ENCODE measurements at places on chromosomes 5 and 9. TPM values are rescaled to one million over a fixed set of nuclear protein-coding genes. Genes with fewer than 3 reads are reported as not detected.

PCDHGA4 gene
- total RNA-seq: not detected

SPINK13 gene
- not detected for total RNA-seq

SEPTIN8 gene
- total RNA-seq: 39.0 TPM

- DNase-seq: no peak
Measured at GRCh38 chr9:128714586-128715435, 9.1 kb downstream of the ZDHHC12 start.

DNA sequence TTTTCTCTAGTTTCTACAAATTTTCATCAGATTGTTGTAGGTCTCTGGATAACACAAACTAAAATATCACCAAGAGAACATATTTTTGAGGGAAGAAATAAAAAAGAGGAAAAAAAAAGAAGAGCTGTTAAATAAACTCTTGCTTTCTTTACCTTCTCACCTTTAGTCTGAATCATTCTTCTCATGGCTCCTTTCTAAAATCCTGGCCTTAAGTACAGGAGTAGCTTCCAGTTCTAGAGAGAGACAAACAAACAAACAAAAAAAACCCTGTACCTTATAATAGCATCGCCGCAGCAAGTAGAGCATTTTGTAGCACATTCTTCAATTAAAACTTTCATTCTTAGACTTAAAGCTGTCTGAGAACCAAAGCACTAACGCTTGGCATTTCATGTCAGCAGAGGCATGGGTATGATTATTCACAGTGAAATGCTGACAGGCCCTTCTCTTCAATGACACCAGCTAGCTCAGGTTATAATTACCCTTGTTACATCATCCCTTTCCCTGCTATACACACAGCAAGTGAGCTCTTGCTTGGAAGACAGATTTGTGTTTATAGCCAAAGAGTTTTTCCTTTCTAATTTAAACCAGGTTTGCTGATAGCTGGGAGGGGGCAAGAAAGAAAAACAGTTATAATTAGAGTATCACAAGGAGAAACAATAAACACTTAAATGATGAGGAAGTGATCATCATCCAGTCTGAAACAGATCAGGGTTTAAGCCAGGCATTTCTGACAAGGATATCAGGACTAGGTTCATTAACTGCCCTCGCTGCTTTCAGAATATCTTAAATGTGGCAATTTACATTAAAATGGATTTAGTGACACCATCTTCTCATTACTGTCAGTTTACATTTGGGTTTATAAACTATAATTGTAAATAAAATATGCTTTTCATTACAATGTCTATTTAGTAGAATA, 510.9 kb upstream of the ZNF608 start:
- DNase-seq: no peak

DNA sequence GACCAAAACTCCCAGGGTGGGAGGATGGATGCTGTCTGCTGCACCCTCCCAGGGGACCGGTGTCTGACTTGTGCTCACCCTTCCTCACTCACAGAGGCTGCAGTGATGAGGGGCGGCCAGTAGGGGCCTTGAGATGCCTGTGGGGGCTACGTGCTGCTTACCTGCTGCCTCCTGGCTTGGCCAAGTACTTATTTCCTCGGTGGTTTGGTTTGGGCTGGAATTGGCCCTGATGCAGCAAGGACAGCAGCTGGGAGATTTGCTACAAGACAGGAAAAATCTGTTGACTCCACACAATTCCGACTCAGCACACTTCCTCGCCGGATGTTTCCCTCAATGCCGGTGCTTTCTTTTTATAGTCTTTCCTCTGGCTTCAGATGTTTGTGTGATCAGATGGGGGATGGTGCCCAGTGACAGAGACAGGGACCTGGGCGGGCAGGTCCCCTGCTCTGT, 6.6 kb downstream of the PCDH12 start:
- DNase-seq: no peak

GRCh38 chr5:95620030-95620869, at the start of gene GPR150:
Gene GPR150 (plus strand): TSS chr5:95620087. CDS start chr5:95620276, 189 bp downstream.
- no peak for DNase-seq

GRCh38 chr9:3993773-3994172, 306.1 kb downstream of the GLIS3 start:
- DNase-seq: no peak

DNA sequence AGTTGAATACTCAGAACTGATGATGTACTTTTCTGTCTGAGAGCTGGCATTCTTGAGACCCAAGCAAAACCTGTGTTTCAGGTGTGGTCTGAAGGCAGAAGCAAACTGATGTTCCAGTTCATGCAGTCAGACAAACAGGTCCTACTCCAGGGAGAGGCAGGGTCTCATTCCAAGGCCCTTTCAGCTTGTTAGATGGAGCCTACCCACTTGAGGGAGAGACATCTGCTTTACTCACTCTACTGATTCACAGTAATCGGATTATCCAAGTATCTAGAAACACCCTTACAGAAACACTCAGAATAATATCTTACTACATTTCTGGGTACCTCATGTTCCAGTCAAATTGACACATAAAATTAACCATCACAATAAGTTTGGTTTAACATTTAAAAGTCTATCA, 207.8 kb downstream of the KDM4C start:
- no peak for DNase-seq

GRCh38 chr9:91770229-91770628, 179.8 kb downstream of the ROR2 start:
- no peak for DNase-seq

DNA sequence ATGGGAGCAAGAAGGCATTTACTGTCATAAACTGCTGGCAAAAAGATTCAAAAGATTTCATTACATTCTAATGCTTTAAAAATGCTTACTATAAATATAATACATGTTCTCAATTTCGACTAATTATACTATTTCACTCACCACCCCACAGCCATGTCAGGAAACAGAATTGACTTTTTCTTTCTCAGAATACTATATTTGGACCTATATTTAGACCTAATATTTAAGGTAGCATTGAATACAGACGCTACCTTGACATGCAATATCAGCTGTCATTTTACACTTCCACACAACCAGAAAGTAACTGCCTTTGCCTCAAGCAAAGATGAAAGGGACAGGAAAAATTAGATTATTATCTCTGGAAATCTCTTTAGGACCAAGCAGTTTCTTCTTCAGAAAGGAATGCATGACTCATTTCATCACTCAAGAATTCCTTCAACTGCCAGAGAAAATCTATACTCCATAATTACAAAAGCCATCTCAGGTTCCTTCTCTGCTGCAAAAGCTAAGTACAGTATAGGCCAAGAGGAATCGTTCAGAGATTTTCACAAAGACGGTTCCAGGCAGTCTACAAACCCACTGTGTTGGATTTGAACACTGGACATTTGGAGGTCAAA, 11.8 kb upstream of the UBE2QL1 start:
- no peak for DNase-seq
